ENCODE measurements at places on chromosomes 4 and X.

GRCh38 chrX:17687648-17688047, 49.6 kb upstream of the SCML1 start:
- no peak for DNase-seq

GRCh38 chr4:60683357-60683756, 516.8 kb upstream of the ADGRL3 start:
- peak; percentile 70 for DNase-seq

- DNase-seq = no peak
Observed at GRCh38 chrX:139795196-139795595, 87.2 kb upstream of the MCF2 start.

DNA sequence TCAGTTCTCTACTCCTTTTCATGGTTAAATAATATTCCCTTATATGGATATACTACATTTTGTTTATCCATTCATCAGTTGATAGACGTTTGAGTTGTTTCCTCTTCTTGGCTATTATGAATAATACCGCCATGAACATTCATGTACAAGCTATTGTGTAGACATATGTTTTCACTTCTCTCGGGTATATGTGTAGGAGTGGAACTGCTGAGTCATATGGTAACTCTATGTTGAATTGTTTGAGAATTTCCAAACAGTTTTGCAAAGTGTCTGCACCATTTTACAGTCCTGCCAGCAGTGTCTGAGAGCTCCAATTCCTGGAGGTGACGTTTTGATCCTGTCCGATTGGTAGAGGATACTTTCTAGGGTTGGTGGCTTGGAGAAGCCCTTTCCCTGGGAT, 23.6 kb downstream of the PLAC1 start:
- peak; percentile 15 for DNase-seq

DNA sequence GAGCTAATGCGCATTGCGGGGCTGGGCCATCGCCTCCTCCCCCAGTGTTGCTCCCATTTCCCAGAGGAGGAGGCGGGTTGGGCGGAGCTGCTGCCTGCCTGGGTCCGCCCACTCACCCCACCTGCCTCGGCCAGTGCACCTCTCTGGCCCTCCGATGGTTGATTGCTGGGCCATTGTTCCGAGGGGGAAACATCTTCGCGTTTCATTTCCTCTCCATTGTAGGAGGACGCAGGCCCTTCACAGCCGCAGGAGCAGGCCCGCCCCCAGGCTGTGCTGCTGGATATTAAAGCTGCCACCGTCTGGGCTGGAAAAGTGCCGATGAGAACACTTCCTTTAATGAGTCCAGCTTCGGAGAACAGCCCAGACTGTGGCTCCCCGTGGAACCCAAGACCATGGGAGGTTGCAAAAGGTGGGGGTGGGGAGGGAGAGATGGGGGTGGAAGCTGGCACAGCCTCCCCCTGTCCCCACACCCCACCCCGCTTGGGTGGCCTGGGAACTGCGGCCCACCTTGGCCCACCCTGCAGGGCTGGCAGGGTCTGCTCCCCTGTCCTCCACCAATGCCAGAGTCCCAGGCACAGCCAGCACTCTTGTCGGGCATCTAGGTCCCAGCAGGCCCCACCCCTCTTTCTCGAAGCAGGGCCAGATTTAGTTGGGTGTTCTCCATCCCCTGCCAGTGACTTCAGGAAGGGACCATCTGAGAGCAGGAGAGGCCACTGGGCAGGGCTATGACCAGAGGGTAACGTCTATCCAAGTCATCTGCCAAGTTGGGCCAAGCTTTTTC, 96.6 kb downstream of the ADRA2C start:
- no peak for DNase-seq

DNA sequence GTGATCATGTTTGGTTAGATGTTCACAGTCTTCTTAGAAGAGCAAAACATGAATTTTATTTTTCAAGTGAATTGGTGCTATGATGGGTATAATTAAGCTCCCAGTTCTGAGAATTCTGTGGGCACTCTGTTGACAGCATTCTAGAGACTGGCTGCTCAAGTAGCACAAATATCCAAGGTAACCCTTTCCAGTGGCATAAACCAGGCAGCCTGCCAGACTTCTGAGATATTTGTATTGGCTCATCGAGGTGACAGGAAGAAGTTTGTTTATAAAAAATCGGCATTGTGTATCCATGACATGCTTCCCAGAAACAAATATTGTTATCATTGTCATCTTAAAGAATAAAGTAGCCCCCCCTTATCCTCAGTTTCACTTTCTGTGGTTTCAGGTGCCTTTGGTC, 28.3 kb downstream of the LANCL3 start:
- no peak for DNase-seq
